Left ventricle myocardium inferior (tissue), 1 donor: ENCODE measurements at places on chromosomes 1 and 21. TPM values are rescaled to one million over a fixed set of nuclear protein-coding genes. Genes with fewer than 3 reads are reported as not detected.

- DNase-seq = peak; percentile 72
Observed at GRCh38 chr1:35807614-35808449, at the start of gene AGO4. AGO4 (plus strand) TSS chr1:35808016; CDS start chr1:35808417, 401 bp downstream.

GRCh38 chr1:29396438-29397255 lies 160.3 kb downstream of the PTPRU start:
- no peak for DNase-seq

DNA sequence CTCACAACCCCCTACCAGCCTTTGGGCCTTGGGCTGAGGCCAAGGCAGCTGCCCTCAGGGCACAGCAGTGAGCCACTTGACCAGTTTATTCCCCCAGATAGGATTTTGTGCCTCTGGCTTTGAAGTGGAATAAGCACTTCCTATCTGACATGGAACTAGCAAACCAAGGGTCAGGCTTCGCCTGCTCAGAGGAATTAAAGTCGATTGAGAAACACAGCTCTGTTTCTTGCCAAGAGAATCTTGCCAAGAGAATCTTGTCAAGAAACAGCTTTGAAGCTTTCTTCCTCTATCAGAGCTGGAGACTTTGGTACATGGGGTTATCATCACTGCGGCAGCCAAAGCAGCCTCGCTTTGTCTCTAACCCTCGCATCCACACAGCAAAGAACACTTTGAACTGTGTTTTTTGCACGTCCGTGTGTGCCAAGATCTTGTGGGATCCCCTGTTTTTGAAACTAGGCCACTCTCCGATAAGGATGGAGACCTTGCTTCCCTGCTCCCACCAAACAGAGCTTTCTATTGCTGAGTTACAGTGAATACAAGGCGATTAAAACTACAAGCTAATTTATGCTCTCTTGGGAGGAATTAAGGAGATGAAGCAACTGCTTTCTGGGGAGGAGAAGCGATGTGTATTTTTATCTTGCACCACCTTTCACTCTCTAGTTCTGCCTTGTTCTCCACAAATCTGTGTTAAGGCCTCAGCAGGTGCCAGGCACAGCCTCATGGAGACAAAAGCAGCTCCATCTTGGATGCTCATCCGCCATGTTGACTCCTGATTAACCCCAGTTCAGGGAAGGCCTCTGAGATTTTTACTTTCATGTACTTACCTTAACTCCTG lies 67.3 kb downstream of the RHOU start:
- peak; percentile 46 for DNase-seq

PLCH2 gene
- total RNA-seq = 0.16 TPM

KCNE2 gene
- not detected for total RNA-seq

GRCh38 chr1:192225703-192226102 lies 67.4 kb downstream of the RGS18 start:
- DNase-seq = no peak

GRCh38 chr1:188432427-188432826 lies 1603.7 kb downstream of the PLA2G4A start:
- DNase-seq = no peak

- DNase-seq = no peak
Observed at GRCh38 chr1:24501371-24502064, 1.1 kb upstream of the RCAN3 start.

TMED5 gene
- total RNA-seq = 44.0 TPM

TTC22 gene
- total RNA-seq = 0.14 TPM

GRCh38 chr1:196535727-196536126 lies 72.5 kb downstream of the KCNT2 start:
- no peak for DNase-seq

GRCh38 chr1:77688939-77689338 lies 6.5 kb upstream of the ZZZ3 start:
- no peak for DNase-seq

OR6K3 gene
- not detected for total RNA-seq

DNA sequence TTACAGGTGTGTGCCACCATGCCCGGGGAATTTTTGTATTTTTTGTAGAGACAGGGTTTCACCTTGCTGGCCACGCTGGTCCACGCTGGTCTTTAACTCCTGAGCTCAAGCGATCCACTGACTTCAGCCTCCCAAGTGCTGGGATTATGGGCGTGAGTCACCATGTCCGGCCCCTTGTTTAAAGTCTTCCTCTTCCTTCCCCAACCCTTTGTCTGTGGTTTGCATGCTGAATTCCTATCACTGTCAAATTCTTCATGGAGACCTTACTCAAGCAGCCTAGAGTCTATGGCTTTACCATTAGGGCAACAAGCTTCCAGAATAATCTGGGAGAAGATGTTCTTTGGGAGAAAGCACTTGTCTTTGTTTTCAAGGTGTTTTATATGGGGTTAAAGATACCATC lies 34.7 kb downstream of the B3GALT5 start:
- DNase-seq = no peak

DNA sequence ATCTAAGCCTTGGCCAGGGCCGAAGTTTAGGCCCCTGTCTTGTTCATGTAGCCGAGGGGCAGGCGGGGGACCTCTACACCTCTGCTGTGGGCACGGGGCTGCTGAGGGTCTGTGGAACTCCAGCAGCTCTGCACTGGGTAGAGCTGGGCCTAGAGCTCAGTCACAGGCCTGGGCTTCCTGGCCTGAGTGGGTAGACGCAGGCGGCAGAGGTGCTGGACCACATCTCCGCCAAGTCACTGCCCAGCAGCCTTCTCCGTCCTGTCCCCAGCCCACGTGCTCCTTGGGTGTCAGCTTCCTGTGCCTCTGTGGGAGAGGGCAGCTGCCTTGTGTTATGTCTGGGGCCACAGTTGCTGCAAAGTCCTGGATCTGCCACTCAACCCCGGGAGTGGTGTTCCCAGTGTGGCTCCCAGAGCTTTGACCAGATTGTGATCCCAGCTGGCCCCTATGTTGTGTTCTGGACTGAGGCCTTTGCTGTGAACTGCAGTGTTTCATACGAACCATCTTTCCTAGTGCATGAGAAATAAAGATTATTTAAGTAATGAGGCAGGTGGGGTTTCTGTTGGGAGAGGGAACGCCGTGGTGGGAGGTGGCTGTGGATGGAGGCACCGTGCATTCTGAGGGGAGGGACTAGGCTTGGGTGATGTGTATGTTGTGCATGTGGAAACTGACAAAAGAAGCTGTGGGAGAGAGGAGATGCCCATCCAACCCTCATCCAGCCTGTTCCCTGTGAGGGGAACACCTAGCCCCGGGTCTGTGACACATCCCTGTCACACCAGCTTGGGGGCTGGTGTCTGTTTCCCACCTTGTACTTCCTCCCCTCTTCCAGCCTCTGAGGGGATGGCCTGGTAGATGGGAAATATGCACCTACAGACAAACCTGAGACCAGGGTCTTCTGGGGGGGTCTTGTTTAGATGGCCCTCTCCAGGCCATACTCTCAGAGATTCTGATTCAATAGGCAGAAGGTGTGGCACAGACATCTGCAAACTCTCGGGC lies 12.2 kb downstream of the AMPD2 start:
- no peak for DNase-seq

GRCh38 chr1:178784131-178784536 lies 59.1 kb downstream of the RALGPS2 start:
- DNase-seq = no peak

GRCh38 chr1:115322631-115323030 lies 15.4 kb downstream of the NGF start:
- DNase-seq = no peak

DNA sequence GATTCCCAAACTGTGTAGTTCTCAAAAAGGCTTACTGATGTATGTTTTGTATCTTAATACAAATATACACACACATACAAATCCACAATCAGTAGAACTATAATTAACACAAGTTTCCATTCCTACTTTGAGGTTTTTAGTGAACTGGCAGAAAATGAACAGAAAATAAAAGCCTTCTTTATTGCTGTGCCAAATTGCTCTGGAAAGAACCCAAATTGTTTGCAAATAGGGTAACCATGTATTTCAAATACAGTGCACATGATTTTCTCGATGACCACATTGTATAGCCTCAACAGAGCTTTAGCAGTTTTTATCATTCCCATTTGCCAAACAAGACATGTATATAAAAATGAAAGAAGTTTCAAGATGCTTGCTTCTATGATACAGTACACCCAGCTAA lies 173.3 kb downstream of the COL24A1 start:
- DNase-seq = no peak

C1orf198 gene
- 32.7 TPM for total RNA-seq

NFASC gene
- total RNA-seq = 8.2 TPM

GRCh38 chr1:18109756-18110597 lies 2.4 kb downstream of the IGSF21 start:
- DNase-seq = peak; percentile 39

GRCh38 chr1:160338580-160338979 lies 4.5 kb downstream of the COPA start:
- DNase-seq = no peak

- DNase-seq = no peak
Observed at GRCh38 chr21:41703857-41704501, 62.9 kb downstream of the RIPK4 start.

DNA sequence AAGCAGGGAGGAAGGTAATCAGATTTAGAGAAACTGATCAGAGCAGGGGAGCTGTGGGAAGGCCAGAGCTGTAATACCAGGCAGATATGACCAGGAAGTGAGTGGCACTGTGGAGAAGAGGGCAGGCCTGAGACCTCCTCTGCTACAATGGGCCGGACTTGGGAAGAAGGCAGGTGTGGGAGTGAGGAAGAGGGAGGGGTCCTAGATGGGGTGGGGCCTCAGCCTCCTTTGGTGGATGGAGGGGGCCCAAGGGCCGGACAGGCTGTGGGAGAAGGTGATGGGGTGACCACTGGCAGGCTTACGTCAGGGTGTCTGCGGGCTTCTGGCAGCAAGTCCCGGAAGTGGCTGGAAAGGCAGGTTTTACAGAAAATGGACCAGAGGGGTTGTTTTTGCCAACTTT lies 5.0 kb upstream of the HPCA start:
- no peak for DNase-seq

- no peak for DNase-seq
Observed at GRCh38 chr1:225343618-225344017, 84.2 kb downstream of the LBR start.

- DNase-seq = no peak
Observed at GRCh38 chr1:242055749-242056320, 56.9 kb upstream of the MAP1LC3C start.

DNA sequence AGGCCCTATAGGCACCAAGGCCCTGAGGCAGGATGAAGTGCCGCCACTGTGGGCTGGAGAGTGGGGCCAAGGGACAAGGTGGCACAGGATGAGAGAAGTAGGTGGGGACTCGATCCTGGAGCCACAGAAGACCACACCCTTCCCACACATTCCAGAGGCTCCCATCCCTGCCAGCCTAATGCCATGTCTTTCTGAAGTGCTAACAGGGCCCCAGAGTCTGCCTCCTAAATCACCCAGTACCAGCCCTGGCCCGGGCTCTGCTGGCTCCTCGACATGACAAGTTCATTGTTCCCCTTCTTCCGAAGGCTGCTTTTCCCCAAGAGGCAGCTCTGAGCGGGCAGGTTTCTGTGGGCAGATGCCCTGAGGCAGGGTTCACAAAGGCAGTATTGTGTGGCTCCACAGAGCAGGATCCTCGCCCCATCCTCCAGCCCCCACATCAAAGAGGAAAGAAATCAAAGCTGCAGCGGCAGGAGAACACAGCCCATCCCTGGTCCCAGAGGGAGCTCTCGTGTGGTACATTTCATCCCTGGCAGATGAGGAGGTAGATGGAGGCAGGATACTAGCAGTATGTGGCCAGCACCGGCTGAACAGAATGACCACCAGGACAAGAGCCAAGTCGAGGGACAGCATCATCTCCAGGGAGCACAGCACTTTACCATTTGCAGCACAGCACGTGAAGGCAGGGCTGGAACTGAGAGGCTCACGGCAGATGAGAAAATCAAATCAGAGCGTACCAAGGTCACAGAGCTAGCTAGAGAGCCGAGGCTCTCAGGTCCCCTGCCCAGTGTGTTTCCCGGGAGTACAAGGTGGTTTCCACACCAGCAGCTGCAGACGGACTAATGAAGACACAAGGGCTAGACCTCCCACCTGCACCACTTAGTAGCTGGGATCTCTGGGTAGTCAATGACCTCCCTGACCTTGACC lies 64.8 kb downstream of the SYF2 start:
- no peak for DNase-seq

SPRR2A gene
- not detected for total RNA-seq

- DNase-seq = no peak
Observed at GRCh38 chr1:2499986-2500596, 24.0 kb downstream of the PLCH2 start.

GRCh38 chr1:1232208-1232795 lies at the start of gene B3GALT6:
B3GALT6 (plus strand) TSS chr1:1232237; CDS start chr1:1232279, 42 bp downstream.
- DNase-seq = no peak
